ENCODE measurements at places on chromosomes 2 and 18.
A peak's percentile ranks its signal among the peaks of the same experiment; 100 is the strongest.

- DNase-seq, result no peak
Observed at GRCh38 chr2:238970553-238971081, 122.7 kb downstream of the TWIST2 start.

DNA sequence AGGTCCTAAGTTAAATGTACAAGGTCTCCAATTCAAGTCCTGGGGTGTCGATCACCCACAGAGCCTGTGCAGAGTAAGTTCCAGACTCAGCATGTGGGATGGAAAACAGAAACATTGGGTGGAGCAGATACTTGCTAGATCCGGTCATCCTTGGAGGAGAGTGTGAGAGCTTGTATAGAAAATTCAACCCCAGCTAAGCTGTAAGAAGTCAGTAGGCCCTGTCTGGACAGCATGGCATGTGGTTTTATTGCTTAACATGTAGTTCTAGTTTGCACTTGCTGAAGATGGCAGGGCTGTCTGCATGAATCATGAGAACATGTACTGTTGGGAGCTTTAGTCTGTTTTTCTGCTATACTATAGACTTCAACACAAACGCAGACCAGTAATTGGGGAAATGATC is 189.6 kb upstream of the RMP24 start:
- no peak for DNase-seq

DNA sequence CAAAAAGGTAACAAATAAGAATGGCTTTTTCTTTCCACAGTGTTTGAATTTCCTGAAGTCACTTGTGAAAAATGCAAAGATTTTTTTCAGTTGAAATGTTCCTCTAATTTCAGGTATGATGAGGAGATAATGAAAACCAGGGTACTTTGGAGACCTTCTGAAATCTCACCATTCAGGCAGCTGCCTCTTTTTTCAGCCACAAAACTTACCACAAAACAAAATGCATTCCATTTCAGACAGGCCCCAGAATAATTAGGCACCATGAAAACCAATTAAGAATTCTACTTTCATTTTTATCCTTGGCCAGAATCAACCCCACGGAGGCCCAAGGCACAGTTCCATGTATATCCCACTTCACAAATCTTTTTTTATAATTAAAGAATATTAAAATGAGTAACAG is 880.3 kb upstream of the ACVR2A start:
- no peak for DNase-seq

DNA sequence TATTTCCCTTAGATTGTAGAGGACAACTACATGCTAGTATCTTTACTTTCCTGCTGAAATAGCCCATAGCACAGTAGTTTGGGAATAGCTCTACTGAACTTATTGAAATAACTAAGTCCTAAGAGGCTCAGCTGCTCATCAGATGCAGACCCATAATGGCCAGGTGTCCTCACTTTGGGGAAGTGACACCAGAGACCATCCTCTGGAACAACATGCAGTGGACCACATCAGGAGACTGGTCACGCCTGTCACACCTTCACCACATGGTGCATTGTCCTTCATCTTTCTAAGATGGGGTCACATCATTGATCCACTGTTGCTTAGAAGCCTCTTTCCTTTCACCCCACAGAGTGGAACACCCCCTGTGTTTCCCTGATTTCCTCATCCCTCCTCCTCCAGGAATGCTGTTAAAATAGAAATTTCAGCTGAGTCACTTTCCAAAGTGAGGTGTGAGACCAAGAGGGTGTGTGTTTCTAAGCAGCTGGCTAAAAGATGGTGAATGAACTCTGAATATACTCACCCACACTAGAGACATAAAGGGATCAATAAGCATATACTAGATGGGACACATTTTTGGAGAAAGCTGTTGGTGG is 215.2 kb upstream of the LRRTM1 start:
- no peak for DNase-seq

DNA sequence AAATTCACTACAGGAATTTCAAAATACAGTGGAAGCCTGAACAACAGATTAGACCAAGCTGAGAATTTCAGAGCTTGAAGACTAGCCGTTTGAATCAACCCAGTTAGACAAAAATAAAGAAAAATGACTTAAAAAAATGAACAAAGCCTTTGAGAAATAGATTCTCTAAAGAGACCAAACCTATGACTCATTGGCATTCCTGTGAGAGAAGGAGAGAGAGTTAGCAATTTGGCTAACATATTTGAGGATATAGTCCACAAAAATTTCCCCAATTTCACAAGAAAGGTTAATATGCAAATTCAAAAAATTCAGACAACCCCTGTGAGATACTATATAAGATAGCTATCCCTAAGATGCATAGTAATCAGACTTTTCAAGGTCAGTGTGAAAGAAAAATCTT is 78.0 kb downstream of the MYO3B start:
- DNase-seq, result no peak

- no peak for DNase-seq
Observed at GRCh38 chr2:224432003-224432579, 30.2 kb upstream of the FAM124B start.

- DNase-seq, result no peak
Observed at GRCh38 chr18:44502221-44502620, 178.5 kb upstream of the SETBP1 start.

- no peak for DNase-seq
Observed at GRCh38 chr2:226396541-226396940, 403.1 kb downstream of the IRS1 start.

DNA sequence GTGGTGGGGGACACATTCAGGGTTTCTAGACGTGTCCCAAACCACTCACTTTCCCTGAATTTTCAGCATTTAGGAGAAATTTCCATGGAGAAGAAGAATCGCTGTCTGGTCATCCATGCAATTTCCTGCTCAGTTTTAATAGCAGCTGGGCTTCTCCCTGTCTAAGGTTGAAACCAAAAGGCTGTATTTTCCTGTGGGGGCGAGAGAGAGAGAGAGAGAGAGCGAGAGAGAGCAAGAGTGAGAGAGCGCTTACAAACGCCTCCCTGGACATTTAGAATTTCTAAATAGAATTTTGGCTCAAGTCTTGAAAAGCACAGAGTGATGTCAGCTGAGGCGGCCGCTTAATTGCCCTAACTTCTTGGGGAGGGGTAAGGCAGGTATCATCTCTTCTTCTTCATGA is 110.8 kb downstream of the SETBP1 start:
- DNase-seq, result no peak

- no peak for DNase-seq
Observed at GRCh38 chr18:58275176-58275575, 231.2 kb downstream of the NEDD4L start.

DNA sequence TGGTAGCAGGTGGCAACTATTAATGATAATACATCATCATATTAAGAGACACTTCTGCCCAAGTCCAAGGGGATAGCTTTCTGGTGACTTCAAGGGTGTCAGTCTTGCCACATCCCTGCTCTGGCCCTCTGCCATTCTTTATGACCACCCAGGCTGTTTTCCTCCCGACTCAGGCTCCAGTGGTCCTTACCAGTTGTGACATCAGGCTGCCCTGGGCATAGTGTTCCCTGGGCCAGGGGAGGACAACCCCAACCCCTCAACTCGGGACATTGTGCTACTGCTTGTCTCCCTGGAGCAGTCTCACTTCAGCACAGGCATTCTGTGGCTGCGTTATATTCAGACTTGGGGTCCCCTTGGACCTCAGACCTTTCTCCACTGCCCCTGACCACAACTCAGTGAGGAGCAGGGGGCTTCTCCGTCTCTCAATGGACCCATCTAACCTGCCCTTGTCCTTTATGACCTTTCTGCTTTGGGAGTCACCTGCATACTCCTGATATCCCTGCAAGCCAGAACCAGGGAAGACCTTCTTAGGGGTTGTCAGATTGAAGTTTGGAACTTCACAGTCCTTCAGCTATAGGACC is 12.8 kb downstream of the DNAJB2 start:
- no peak for DNase-seq

- DNase-seq, result no peak
Observed at GRCh38 chr18:62164855-62165487, 21.9 kb downstream of the PIGN start.

GRCh38 chr2:134401081-134401497 is 147.2 kb downstream of the MGAT5 start:
- DNase-seq, result no peak

GRCh38 chr2:172510088-172510487 is 45.8 kb upstream of the PDK1 start:
- no peak for DNase-seq

GRCh38 chr18:54140641-54141040 is 83.8 kb downstream of the MBD2 start:
- no peak for DNase-seq

DNA sequence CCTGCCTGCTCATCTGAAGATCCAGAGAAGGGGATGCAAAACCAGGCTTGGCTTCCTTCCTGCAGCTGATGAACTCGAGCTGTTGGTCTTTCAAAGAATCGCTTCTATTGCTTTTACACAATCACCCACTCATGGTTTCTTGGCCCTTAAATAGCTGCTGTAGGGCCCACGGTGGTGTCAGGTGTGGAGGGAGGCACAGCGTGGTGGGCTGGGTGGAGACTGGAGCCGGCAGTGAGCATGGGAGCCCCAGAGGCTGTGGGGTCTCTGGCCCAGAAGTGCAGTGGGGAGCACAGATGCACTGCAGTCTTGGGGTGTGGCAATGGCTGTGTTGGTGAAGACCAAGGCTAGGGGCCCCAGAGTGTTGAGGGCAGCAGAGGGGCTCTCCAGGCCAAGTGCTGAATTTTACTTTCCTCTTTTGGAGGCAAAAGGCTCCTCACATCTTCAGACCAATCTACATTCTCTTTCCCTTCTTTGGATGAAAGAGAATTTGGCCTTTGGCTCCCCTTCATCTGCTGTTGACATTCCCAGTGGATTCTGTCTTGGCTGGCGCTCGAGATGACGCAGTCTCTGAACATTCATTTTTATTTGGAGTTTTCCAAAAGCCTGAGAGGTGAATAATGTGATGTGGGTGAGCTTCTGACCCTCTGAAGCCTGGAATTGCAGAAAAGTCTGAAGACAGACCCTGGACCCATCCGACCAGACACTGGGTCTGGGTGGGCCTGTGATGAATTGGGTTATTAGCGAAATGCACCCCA is 70.1 kb upstream of the ASB18 start:
- DNase-seq, result no peak

GRCh38 chr2:167749016-167749415 is 498.4 kb downstream of the STK39 start:
- DNase-seq, result no peak

- DNase-seq, result no peak
Observed at GRCh38 chr18:49931760-49932159, 118.4 kb upstream of the ACAA2 start.

- no peak for DNase-seq
Observed at GRCh38 chr2:121791290-121791689, 35.8 kb downstream of the TSN start.

DNA sequence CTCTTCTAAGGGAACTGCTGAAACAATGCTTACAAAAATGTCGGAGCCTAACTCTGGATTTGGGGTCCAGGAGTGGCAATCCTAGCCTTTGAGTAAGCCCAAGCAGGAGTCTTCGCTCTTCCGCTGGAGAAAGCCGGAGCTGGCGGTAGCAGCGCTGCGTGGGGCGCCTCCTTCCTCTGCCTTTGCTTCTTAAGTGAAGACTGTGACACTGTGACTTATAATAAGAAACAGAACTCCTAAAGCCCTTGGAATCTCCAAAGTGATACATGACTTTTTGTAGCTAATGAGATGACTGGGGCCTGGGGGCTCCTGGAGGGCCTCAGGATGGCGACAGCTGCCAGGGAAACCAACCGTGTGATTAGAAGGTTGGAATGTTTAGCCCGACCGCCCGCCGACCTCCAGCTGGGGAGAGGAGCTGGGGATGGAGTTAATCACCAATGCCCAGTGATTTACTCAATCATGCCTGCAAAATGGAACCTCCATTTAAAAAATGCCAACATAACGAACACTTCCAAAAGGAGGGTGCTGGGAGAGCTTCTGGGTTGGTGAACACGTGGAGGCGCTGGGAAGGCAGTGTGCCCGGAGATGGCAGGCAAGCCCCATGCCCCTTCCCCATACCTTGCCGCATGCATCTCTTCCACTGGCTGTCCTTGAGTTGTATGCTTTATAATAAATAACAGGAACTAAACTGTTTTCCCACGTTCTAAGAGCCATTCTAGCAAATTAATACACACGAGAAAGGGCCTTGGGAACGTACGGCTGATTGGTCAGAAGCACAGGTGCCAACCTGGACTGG is 29.0 kb upstream of the MAL start:
- DNase-seq, result peak; percentile 58

GRCh38 chr2:218896501-218897393 is 16.1 kb downstream of the WNT10A start:
- DNase-seq, result peak; percentile 82

- DNase-seq, result no peak
Observed at GRCh38 chr18:48488388-48488850, 50.4 kb upstream of the CTIF start.

- DNase-seq, result no peak
Observed at GRCh38 chr2:233831011-233831721, 23.2 kb downstream of the HJURP start.

DNA sequence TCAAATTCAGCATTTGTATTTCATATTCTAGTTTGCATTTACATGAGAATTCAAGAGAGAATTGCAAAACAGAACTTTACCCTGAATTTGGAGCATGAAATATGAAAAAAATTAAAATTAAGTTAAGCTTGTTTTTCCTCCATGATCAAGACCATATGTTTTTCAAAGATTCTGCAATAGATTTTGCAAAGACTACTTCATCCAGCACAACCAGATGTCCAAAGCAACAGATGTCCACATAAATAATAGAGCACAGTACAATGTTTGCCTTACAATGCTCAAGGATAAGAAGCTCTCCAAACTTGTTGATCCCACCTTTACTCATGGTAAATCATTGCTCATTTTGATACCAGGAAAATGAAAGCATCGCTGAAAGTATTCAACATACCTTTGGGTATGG is 25.6 kb downstream of the FAP start:
- no peak for DNase-seq

GRCh38 chr2:226999661-227000060 is 163.8 kb downstream of the RHBDD1 start:
- DNase-seq, result no peak

DNA sequence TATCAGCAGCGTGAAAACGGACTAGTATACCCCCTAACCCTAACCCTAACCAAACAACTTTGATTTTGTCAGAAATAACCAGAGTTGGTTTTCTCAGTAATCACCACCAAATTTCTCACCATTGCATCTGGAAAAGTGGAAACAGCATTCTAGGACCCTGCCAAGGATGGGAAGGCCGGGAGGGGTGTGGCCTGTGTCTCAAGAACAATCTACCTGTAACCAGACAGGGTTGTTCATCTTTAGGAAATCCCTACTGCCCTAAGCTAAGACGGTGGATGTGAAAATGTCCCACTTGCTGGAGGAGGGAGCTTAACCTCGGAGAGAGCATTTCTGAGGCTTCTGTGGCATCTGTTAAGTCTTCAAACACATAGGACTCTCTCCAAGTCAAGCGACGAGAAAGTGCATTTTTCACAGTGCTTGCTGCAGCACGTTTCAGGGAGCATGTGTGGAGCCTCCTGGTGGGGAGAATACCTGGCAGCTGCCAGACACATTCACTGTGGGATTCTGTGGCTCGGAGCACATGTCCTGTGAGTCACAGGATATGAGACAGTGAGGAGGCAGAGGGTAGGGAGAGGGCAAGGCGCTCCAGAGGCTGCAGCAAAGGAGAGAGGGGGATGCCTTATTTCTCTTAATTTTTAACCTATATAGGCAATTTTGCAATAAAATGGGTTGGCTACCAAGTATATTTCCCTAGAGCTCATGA is 207.5 kb downstream of the SPP2 start:
- no peak for DNase-seq

- no peak for DNase-seq
Observed at GRCh38 chr2:218344090-218344754, 12.4 kb upstream of the CATIP start.

- peak; percentile 6 for DNase-seq
Observed at GRCh38 chr2:21118302-21118920, 5.4 kb upstream of the TDRD15 start.
